ENCODE measurements at places on chromosomes 16 and 17.
A peak's percentile ranks its signal among the peaks of the same experiment; 100 is the strongest.

DNA sequence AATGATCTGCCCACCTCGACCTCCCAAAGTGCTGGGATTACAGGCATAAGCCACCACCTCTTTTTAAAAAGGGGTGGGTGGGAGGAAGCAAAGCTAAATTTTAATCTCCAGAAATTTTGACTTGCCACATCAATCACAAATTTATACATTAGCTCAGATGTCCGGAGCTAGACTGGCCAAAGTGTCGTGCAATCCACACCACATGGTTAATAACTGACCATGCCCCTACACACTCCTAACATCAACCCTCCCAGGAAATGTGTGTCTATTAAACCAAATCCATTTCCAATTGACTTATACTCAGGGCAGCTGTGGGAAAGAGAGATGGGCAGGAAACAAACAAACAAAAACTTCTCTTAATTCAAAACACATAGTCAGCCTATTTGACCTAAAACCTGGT lies 29.9 kb downstream of the SMURF2 start:
- DNase-seq: no peak

GRCh38 chr16:55081622-55082590 lies 151.2 kb downstream of the IRX5 start:
- DNase-seq: no peak

DNA sequence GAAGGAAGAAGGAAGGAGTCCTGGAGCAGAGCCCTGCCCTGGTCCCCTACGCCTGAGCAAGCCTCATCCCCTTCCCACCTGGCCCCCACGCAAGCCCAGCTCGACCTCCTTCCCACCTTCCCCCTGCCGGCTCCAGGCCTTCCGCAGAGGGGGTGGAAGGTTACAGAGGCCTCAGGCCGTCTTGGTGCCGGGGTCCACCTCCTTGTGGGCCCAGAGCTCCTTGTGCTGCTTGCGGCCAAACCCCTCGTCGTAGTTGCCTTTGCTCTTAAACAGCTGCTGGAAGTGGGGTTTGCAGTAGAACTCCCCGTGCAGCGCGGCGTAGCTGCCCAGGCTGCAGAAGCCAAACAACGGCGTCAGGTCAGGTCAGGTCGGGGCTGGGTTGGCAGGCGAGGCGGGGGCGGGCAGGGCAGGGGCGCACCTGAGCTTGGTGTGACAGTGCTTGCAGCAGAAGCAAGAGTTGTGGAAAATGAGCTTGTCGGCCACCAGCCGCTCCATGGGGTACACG lies 1.5 kb downstream of the LIMD2 start:
- DNase-seq: no peak

- no peak for DNase-seq
These were observed at the start of gene SHISA9 for GRCh38 chr16:12901597-12902461. SHISA9 (plus strand) TSS chr16:12901598.

- peak; percentile 48 for DNase-seq
These were observed 1.5 kb downstream of the TNRC6C start for GRCh38 chr17:77959926-77960521.

DNA sequence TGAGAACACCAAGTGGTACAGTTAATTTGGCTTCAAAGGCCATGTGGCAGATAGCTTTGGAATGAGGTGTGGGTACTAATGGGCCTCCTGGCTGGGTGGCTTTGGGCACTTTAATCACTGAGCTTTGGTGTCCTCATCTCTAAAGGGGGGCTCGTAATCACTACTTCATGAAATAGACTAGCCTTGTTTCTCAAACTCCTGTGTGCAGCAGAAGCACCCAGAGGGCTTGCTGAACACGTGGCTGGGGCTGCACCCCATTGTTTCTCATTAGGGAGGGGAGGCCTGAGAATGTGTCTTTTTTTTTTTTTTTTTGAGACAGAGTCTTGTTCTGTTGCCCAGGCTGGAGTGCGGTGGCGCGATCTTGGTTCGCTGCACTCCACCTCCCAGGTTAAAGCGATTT lies 5.8 kb downstream of the EPN2 start:
- no peak for DNase-seq

DNA sequence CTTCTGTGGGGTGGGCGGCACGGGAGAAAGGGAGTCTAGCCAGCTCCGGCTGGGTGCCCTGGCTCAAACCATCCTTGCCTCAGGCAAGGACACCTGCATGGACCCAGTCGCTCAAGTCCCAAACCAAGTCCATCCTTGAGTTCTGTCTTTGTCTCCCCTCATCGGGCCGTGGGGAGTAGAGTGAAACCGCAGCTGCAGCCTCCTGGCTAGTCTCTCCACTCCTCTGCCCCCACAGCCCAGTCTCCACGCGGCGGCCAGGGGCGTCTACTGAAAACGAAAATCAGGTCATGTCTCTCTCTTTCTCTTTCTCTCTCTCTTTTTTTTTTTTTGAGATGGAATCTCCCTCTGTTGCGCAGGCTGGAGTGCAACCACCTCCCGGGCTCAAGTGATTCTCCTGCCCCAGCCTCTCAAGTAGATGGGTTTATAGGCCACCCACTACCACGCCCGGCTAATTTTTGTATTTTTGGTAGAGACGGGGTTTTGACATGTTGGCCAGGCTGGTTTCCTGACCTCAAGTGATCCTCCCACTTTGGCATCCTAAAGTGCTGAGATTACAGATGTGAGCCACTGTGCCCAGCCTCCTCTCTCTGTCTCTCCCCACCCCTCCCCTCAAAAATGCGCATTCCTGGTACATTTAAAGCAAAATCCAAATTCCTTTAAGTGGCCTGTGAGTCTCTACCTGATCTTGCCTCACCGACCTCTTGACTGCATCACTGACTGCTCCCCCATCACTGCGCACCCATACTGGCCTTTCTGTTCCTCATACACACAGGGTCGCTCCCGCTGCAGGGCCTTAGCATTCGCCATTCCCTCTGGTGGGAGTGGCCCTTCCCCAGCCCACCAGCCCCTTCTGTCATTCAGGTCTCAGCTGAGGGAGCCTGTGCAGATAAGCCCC lies 17.7 kb upstream of the RMI2 start:
- no peak for DNase-seq

- no peak for DNase-seq
These were observed 12.1 kb downstream of the ZDHHC7 start for GRCh38 chr16:84999200-84999599.

GRCh38 chr16:49663081-49664065 lies 192.5 kb downstream of the ZNF423 start:
- DNase-seq: no peak

DNA sequence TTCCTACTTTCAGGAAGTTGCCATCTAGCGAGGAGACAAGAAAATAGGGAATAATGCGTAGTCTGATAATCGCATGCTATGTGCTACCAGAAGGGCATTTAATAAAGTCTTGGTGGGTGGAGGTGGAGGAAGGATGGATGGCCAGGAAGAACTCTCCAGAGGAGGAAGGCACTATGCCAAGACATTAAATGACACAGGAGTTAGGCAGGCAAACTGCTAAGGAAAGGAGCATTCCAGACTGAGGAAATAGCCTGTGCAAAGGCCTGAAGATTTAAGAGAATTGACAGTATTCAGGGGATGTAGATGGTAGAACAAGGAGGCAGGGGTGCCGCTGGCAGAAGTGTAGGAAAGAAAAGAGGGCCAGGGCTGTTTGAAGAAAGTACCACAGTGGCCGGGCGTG lies 19.3 kb upstream of the ARHGAP44 start:
- no peak for DNase-seq

DNA sequence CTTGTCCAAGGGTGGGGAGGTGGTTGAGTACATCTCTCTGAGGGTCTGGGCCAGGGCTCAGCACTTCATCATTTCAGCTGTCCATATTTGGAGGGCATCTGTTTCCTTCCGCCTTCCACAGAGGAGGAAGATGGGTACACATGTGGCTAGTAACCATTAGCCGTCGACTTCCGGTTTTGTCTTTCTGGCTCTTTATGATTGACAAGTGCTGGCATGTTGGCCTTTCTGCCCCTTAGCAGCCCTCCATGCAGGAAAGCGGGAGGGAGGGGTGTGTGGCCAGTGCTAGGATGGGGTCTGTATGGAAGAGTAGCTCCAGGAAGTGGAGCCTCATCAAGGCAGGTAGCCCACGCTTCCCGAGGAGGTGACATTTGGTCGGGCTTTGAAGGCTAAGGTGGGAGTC lies 69.6 kb downstream of the RAI1 start:
- no peak for DNase-seq

DNA sequence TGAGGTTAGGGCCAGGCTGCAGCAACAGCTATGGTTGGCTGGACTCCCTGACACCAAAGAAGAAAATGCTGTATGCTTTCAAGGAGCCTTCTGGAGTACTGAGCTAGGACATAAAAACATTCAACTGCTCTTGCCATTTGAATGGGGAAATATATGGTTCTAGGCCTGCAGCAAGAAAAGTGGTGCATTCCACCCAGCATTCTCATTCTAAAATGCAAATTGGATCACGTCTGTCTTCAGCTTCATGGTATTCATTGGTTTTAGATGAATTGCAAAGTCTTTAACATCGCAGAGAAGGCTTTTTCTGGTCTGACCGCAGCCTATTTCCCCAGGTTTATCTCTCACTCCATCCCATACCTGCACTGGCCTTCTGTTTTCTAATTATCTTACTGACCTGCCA lies 27.1 kb upstream of the SOX9 start:
- DNase-seq: no peak

GRCh38 chr16:79480056-79480455 lies 120.5 kb downstream of the MAF start:
- no peak for DNase-seq

DNA sequence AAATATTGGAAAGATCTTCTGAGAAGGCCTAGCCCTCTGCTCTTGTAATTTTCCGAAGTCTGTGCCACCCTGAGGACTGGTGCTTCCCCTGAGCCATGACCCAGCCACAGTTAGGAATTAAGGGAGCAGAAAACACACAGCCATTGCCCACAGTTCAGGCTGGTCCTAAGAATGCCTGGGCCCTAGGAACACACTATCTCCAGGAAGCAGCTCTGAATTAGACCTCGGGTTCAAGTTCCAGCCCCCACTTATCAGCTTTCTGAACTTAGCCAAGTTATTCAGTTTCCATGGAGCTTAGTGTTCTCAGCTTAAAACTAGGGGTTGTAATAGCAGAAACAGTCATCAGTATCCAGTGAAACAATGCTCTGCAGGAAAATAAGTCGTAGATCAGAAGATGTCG lies 56.0 kb downstream of the CDH13 start:
- no peak for DNase-seq

DNA sequence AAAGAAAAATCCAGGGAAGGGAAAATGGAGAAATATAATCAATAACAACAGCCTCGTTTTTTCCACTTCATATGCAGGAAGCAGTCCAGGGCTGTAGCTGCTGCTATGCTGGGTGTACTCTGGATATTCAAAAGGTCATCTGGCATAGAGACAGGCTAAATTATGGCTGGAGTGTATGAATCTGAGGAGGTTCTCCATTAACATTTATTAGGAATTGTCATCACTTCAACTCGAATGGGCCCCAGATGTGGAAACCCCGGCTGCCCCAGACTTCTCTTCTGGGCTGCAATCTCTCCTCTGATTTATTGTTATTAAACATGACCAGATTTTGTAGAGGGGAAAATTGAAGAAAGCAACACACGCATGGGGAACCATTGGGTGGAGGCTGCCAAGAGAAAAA lies 33.5 kb upstream of the SKAP1 start:
- no peak for DNase-seq

- no peak for DNase-seq
These were observed 80.2 kb downstream of the OR1D5 start for GRCh38 chr17:2983255-2983654.

DNA sequence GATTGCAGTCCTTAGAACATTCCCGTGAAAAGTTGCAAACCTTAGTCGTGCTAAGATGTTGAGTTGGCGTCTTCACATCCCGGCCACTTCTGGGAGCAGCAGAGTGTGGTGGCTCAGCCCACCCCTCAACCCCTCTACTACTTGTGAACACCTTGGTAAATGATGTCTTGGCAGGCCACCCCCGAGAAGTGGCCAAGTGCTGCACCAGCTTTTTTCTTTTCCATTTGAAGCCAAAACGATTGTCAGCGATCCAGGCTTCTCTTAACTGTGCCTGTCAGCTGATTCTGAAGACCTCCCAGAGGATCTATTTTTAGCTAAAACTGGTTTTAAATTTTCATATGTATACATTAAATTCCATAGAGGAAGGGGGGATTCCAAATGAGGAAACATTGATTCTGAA lies 247.5 kb downstream of the CDH13 start:
- DNase-seq: no peak

DNA sequence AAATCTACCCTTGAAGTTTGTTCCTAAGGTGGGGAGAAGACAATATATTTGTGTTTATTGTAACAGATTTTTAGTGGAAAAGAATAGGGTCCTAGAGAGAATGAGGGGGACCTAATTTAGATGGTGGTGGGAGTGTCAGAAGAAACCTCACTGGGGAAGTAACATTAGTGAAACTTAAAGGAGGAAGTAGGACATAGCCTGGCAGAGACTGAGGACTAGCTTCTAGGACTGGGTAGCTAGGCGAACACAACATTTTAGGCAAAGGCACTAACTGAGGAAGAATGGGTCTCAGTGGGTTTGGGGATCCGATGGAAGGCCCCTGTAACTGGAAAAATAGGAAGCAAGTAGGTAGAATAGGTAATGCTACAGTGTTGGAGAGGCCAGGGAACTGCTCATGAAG lies 4.2 kb upstream of the ARL2BP start:
- DNase-seq: no peak

GRCh38 chr17:42180922-42181850 lies at the start of gene KCNH4:
KCNH4 (minus strand) TSS chr17:42181142; CDS start chr17:42180945, 197 bp downstream.
- peak; percentile 87 for DNase-seq

DNA sequence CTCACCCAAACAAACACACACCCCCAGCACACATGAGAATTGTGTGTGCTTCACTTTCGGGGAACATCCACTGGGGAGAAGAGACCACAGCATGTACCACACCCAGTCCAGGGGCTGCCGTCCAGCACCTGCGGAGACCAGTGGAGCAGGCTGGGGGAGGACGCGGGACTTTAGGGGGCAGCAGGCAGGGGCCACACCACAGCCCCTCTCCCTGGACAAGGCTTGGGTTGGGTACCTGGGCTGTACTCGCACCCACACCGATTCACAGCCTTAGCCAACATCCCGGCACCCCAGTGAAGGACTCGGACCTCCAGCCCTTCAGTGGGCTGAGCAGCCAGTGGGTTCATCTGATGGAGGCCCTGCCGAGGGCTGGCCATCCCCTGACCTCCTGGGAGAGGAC lies 63.3 kb downstream of the RBFOX3 start:
- DNase-seq: no peak

GRCh38 chr17:52828621-52829020 lies 670.1 kb upstream of the CA10 start:
- no peak for DNase-seq

- DNase-seq: no peak
These were observed 226.5 kb downstream of the SLC39A11 start for GRCh38 chr17:72865954-72866353.

- DNase-seq: no peak
These were observed 61.0 kb downstream of the PLXDC1 start for GRCh38 chr17:39090400-39090799.

- no peak for DNase-seq
These were observed 32.7 kb upstream of the ALDH3A1 start for GRCh38 chr17:19780846-19781245.

DNA sequence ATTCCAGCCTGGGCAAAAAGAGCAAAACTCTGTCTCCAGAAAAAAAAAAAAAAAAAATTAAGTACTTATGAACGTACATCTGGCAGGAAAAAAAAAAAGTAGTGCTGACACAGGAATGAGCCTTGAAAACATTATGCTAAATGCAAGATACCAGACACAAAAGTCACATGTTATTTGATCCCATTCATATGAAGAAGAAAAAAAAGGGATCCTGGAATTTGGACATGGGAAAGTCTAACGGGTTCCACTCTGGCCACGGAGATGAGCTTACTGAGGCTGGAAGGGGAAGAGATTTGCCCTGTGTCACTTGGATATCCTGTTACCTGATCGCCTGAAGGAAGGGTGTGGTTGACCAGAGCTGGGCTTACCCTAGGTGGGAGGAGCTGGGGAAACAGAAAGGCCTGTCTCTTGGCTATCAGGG lies 251.9 kb downstream of the PARN start:
- no peak for DNase-seq

All from putamen (tissue), 1 donor.